ENCODE measurements at places on chromosomes 1 and 21.
A peak's percentile ranks its signal among the peaks of the same experiment; 100 is the strongest.

DNA sequence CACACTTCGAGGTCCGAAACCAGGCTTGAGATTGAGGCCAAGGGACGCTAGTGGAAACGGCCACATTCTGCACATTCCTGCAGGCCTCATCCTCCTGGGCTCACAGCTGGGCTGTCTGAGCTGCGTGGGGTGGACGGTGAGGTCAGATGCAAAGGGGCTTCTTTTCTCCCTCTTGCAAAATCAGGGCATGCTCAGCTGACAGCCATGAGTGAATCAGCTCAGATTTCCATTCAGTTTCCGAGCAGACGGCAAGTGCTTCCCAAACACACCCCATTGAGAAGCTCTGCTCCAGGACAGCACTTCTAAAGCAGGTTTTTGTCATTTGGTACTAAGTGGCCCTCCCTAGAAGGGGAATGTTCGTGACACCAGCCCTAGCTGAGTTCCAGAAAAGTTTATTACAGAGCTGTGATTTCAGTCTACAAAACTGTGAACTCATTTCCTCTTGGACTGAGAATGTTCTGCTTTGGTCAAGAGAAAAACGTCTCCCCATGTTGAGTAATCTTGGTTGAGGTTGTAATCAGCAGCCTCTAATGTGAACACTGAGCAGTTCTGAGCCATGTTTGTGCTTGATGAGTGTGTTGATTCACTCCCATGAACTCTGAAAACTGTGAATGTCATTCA, 10.0 kb downstream of the PDPN start:
- no peak for DNase-seq

DNA sequence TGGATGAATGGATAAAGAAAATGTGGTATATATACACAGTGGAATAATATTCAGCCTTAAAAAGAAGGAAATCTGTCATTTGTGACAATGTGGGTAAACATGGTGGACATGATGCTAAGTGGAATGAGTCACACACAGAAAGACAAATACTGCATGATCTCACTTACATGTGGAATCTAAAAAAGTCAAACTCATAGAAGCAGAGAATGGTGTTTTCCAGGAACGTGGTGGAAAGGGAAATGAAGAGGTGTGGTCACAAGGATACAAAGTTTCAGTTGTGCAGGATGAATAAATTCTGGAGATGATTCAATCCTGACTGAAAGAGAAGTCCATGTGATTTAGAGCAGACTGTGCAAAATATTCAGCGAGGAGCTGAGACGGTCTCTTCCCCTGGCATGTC, 56.6 kb downstream of the RYR2 start:
- no peak for DNase-seq

DNA sequence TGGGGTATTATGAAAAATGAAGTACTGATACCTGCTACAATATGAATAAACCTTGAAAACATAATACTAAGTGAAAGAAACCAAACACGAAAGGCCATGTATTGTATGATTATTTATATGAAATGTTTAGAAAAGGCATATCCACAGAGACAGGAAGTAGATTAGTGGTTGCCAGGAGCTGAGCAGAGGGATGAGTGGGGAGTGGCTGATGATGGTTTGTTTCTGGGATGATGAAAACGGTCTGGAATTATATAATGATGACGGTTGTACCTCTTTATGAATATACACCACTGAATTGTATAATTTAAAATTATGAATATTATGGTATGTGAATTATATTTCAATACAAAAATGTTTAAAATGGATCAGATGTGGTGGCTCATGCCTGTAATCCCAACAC, 63.8 kb upstream of the MPC2 start:
- DNase-seq, result no peak

DNA sequence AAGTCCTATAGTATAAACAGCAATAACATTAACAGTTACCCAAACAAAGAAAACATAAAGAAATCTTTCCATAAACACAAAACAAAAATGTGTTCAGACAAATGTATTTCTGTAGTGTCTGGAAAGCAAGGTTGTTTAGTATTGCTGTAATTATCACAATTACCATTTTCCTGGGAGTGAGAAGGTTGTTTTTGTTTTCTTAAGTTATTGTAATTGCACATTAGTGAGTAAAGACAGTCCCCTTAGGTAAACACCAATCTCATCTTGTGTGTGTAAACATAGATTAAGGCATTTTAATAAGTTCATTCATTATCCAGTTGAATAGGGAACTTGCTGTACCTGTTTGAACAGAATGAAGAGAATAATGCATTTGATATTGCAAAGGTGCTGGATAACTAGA, 356.9 kb upstream of the ADGRL4 start:
- DNase-seq, result peak; percentile 100

GRCh38 chr1:214791961-214792360, 189.0 kb downstream of the CENPF start:
- DNase-seq, result no peak

DNA sequence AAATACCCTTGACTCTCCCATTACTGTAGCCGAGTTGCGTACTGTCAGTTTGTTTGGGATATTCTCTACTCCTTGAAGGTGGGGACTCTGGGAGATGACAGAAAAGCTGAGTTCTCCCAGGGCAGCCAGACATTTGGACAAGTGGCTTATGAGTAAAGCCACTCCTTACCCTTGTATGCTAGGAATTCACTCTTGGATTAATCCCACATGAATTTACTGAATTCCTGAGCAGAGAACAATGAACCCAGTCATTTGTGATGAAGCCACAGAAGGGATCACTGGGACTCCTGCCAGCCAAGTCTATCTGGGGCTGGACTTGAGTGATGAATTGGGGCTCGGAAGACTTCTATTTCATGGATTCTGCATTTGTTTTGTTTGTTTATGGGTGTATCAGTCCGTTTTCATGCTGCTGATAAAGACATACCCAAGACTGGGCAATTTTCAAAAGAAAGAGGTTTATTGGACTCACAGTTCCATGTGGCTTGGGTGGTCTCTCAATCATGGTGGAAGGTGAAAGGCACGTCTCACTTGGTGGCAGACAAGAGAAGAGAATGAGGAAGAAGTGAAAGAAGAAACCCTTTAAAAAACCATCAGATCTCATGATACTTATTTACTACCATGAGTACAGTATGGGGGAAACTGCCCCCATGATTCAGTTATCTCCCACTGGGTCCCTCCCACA, 25.1 kb downstream of the C1orf116 start:
- DNase-seq, result no peak

DNA sequence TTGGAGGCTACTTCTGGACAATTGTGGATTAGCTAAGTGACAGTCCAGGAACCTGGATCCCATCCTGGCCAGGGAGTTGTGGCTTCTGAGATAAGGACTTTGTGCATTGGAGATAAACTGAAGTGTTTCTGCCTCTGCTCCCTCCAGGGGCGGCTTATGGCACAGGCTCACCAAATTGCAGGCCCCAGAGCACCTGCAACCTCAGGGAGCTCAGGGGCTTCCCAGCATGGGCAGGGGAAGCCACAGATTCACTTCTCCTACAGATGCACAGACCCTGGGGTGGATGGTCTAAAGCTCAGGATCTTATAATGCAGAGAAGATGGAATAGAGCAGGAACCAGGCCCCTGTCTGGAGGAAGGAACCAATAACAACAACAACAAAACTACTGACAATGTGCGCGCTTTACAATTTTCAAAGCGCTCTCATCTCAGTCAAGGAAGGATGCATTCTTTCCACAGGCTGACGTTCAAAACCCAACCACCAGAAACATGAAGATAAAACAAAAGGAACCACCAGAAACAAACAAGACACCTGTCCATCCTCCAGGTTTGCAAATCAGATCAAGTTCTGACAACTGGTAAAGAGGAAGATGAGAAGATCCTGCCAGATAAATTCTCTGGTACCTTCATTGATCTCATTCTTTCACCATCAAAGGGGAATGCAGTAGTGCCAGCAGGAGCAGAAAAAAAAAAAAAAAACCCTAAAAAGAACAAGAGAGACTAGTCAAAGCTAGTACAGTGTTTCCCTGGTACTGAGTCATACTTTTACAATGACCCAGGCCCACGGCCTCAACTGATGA, 121.0 kb upstream of the IRF2BP2 start:
- DNase-seq, result no peak

DNA sequence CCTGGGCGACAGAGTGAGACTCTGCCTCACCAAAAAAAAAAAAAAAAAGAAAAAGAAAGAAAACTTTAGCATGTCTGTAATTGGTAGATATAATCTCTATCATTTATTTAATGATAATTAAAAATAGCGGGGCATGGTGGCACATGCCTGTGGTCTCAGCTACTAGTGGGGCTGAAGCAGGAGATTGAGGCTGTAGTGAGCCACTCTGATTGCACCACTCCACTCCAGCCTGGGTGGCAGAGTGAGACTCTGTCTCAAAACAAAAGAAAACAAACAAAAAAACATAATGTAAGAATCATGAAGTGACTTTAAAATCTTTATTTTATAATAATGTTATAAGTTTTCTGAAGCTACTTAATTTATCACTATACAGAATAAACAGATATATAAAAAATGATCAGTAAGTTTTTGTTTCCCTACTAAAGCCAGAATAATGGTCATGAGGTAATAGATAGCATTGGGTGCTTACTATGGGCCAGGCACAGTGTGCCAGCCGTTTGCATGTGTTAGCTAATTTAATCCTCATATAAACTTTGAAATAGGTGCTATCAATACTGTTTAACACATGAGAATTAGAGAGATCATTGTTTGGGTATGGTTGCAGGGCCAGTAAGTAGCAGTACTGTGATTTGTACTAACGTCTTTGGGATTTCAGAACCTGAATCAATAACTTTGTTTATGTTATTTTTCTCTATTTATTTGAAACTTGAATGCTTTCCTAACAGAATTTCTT, 23.8 kb downstream of the CLIC4 start:
- DNase-seq, result no peak

GRCh38 chr1:63675420-63675931, 82.3 kb downstream of the PGM1 start:
- DNase-seq, result no peak

GRCh38 chr1:239536165-239536849, 149.9 kb downstream of the CHRM3 start:
- DNase-seq, result no peak

- no peak for DNase-seq
These were observed 9.6 kb downstream of the DISC1 start for GRCh38 chr1:231636157-231636556.

DNA sequence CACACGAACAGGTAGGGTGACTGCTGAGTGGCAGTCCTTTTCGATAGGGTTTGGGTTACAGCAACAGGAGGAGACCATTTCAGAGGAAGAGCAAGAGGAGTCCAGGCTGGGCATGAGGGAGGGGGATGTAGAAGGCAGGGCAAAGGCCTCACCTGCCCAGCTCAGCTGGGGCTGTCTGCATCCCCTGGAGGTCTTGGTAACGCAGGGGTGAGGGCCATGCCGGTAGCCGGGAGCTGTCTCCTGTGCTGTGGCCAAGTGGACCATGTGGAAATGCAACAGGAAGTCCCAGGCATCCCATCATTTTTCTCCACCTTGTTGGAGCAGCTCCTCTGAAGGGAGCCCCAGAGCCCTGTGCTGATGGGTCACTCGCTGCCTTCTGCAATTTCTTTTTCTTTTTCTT, 105.4 kb upstream of the C1orf174 start:
- DNase-seq, result no peak

GRCh38 chr1:97070376-97070775, 348.8 kb downstream of the PTBP2 start:
- no peak for DNase-seq

- DNase-seq, result no peak
These were observed 17.1 kb downstream of the VN1R5 start for GRCh38 chr1:247273013-247273412.

DNA sequence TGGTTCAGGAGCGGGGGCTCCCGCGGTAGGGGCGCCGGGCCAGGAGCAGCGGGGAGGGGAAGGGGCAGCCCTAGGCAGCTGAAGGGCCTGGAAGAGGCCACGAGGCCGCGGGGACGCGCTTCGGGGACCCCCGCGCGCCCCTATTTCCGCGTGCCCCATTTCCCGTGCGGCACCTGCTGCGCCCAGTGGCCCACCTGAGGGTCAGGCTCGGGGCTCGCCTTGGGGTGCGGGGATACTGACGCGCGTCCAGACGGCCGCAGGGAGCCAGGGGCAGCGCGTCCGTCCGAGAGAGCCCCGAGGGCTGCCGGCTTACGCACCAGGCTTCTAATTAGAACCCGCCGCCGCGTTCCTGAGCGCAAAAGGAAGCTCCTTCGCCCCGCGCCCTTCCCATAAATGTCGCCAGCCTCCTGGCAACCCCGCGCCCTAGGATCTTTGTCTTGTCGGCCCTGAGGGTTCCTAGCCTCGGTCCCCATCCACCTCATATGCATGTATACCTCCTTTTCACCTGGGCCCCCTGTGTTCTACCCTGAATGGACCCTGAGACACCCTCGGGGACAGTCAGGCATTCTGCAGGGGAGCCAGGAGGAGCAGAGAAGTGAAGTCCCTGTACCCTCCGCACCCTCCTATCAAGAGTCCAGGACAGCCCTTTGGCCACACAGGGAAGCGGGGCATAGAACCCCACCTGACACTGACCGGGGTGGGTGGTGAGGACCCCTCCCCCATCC, 1.8 kb downstream of the WNT3A start:
- no peak for DNase-seq

- DNase-seq, result no peak
These were observed 2.1 kb downstream of the DHDDS start for GRCh38 chr1:26434161-26434752.

- DNase-seq, result no peak
These were observed 321.1 kb downstream of the TGFB2 start for GRCh38 chr1:218666263-218666662.

DNA sequence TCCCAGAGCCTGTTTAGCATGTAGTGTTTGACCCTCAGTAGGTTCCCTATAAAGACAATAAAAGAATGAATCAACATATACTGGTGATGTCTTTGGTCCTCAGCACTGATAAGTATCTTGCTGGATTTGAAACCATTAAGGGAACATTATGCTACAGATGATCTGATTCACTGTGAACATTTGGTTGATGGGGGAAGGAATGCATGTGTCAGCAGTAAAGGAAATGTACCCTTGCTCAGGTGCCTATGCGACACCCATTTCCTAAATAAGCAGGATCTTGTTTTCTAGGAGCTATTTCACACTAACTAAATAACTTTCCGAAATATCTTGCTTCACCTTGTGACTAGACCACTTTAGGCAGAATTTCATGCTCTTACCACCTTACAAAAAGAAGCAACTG, 13.0 kb downstream of the TEX38 start:
- DNase-seq, result no peak

DNA sequence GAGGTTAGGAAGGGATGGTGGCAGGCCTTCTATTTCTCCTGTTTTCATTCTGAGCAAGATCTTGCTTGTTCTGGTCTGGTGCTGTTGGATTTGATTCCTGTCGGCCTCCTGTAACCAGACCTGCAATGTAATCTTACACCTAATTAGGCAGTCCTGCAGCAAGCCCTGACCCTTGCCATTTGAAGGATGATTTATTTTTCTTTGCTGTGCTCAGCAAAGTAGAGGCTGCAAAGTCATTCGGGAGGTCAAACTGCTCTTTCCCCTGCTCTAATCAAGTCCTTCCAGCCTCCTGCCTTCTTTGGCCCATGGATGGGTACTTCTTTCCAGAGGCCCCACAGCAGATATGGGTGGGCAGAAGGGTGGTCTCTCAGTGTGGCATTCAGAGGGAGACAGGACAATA, 417.7 kb upstream of the USP24 start:
- DNase-seq, result no peak
